Right atrium auricular region (tissue), 2 donors: ENCODE measurements at places on chromosomes 5 and 9. TPM values are rescaled to one million over a fixed set of nuclear protein-coding genes. Genes with fewer than 3 reads are reported as not detected.
A peak's percentile ranks its signal among the peaks of the same experiment; 100 is the strongest.

The CATSPER3 gene
- total RNA-seq, result 0.39 TPM

- DNase-seq, result no peak
These were observed 39.1 kb downstream of the TPD52L3 start for GRCh38 chr9:6367128-6367890.

The FGFR4 gene
- 0.48 TPM for total RNA-seq

DNA sequence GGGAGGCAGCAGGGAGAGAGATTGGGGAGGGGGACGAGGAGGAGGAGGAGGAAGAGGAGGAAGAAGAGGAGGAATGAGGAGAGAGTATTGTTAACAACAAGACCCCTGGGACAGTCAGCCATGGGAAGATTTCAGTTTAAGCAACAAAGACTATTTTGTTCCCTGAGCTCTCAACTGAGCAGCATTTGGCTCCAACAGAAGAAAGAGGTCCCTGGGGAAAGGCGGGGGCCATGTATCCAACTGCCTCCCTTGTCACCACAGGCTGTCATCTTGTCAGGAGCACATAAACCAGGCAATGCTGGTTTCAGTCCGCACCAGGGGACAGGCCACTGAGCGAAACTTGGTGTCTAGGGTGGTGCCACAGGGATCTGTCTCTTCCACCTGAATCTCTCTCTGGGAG is 316.1 kb downstream of the TLE1 start:
- no peak for DNase-seq

GRCh38 chr5:174636094-174636493 is 88.3 kb upstream of the MSX2 start:
- no peak for DNase-seq

DNA sequence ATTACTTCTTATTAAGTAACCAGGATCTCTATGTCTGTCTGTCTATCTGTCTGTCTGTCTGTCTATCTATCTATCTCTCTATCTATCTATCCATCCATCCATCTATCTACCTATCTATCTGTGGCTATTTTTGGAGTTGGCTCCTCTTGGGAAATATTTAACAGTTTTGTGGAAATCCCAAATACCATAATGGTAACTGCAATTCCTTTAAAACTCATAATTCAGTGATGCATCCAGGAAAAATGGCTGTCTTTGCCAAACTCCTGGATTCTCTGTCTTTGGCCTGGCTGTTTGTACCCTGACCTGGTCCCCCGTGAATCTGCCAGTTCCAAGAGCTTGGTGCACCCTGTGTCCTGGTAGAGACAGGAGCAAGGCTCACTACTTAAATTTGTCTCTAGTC is 197.0 kb downstream of the PCSK1 start:
- DNase-seq, result no peak

- no peak for DNase-seq
These were observed 23.1 kb downstream of the CXXC5 start for GRCh38 chr5:139671096-139671841.

The TCERG1 gene
- 19.1 TPM for total RNA-seq

The NRG2 gene
- 1.9 TPM for total RNA-seq

DNA sequence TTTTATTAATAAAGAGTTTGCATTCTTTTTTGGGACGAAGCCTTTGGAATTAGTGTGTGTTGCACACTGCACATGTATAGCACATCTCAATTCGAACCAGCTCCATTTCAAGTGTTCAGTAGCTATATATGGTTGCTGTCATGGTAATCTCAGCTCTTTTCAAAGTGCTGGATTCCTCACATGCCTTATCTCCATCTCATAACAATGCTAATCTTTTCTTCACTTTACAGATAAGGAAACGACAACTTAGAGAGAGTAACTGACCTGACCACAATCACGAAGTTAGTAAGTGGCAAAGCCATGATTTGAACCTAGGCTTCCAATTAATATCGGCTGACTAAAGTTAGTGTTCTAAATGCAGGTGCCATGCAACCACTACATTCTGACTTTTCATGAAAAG is 204.8 kb upstream of the RASEF start:
- DNase-seq, result no peak

The ZFAND5 gene
- total RNA-seq, result 134 TPM

DNA sequence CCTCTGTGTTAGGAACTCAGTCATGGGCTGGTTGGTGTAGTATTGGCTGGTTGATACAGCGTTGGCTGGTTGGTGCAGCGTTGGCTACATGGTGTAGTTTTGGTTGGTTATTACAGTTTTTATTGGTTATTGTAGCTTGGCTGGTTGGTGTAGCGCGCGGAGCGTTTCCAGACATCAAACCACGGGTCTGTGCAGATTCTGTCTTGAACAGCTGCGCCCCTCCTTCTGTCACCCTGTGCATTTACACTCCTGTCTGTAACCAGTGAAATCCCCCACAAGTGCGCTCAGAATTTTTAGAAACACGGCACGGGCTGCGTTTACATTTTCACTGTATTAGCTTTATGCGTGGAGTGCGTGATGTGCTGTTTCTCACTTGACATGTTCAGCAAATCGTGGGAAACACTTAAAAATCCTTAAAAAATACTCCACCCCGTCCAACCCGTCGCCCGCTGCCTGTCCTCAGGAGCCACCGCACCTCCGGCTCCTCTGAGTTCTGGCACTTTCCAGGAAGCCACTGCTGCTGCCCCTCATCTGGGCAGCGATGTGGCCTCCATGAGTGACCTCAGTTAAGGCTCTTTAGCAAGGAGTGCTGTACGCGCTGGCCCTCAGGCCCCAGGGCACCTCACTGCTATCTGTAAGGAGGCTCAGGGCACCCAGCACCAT is 20.8 kb downstream of the NKD2 start:
- no peak for DNase-seq

The HDAC3 gene
- total RNA-seq, result 21.0 TPM

The CCNO gene
- 0.28 TPM for total RNA-seq

The PHYKPL gene
- total RNA-seq, result 34.5 TPM

- no peak for DNase-seq
These were observed 50.4 kb upstream of the MVB12B start for GRCh38 chr9:126276056-126276728.

- no peak for DNase-seq
These were observed 5.2 kb upstream of the CRB2 start for GRCh38 chr9:123350590-123351310.

GRCh38 chr5:133163839-133164238 is 112.0 kb downstream of the HSPA4 start:
- no peak for DNase-seq

- DNase-seq, result no peak
These were observed 97.2 kb upstream of the NREP start for GRCh38 chr5:111854186-111854585.

- peak; percentile 76 for DNase-seq
These were observed 279.7 kb downstream of the GADD45G start for GRCh38 chr9:89884356-89885083.

DNA sequence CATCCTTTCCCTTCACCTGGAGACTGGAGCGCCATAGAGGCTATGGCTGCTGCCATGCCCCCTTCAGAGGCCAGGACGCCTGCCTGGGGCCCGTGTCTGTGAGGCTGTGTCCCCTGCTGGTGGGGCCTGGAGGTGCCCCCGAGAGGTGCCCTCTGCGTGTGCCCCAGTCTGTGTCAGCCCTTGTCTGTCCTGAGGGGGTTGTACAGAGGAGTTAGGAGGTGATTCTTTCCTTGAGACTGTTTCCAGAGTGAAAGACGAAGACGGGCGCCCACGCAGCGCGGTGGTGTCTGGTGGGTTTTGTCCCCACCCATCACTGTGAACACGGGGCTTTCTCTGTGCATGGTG is 24.6 kb downstream of the TRAF2 start:
- DNase-seq, result no peak

DNA sequence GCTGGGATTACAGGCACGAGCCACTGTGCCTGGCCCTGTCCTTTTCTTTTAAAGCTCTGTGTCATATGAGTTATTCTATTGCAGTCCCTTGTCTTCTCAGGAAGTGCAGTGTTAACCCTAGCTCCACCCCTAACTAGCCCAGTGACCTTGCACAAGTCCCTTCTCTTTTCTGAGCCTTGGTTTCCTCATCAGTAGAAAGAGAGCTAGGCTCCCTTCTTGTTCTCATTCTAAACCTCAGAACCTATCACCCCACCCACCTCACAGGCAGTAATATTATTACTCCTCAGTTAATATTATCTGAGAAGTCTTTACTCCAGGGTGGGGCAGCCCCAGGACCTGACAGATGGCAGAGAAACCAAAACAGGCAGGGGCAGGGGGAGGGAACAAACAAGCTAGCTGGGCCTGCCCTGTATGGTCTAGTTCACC is 7.2 kb downstream of the CYFIP2 start:
- DNase-seq, result no peak
